ENCODE measurements at places on chromosomes 2 and 18. TPM values are rescaled to one million over a fixed set of nuclear protein-coding genes. Genes with fewer than 3 reads are reported as not detected.

The NCKAP5 gene
- total RNA-seq: not detected

- H3K36me3 ChIP-seq: no peaks in the 10 kb centered on the region
- H3K27me3 ChIP-seq: no peaks in the 10 kb centered on the region
- H3K27ac ChIP-seq: no peak overlapping the region
- no peak overlapping the region for H3K4me3 ChIP-seq
- no peak for DNase-seq
Measured at GRCh38 chr2:161097157-161097556, 63.1 kb upstream of the TANK start.

DNA sequence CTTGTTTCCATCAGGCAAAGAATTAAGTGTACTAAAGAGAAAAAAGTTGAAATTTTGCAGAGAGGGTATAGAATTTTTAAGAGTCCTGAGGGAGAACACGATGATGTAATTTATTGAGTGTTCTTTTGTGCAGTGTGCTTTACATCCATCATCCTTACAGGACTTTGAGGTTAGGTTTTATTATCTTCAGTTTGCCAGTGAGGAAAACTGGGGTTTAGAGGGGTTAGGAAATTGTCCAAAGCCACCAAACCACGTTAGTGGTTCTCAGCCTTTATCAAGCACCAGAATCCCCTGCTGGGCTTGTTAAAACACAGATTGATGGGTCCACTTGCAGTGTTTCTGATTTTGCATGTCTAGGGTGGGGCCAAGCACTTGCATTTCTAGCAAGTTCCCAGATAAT is 277.5 kb downstream of the KCNS3 start:
- no peak for DNase-seq
- H3K4me1 ChIP-seq: no peaks in the 10 kb centered on the region

The LIMS4 gene
- not detected for total RNA-seq

The NPAS2 gene
- 0.54 TPM for total RNA-seq

DNA sequence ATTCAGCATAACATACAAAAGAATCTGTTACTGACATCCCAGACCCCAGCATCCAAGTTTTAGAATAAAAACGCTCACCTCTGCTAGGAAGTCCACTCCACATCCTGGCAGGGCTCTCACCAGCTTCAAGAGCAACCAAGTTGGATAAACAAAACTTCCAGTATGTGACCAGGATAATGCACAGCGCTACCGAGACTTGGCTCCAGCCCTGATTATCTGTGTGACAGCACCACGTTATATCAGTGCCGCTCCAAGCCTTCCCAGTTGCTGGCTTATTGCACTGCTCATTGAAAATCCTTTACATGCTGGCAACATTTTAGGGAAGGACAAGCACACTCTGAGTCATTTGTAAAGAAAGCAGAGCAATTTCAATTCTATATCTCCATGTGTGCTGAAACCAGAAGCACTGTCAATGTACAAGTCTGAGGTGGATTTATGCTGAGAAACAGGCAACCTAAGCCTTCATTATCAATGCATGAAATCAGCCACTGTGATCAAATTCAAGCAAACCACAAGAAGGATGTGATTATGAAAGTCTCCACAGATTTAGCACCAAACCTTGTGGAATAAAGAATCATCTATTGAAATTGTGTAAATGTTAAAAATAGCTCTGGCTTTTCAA is 115.7 kb downstream of the ZNF385B start:
- H3K36me3 ChIP-seq: no peaks in the 10 kb centered on the region
- H3K4me1 ChIP-seq: no peaks in the 10 kb centered on the region
- no peak overlapping the region for H3K4me3 ChIP-seq
- no peak for DNase-seq

All from CD4-positive, CD25-positive, alpha-beta regulatory T cell (primary cell).